ENCODE measurements at places on chromosomes 11 and 22.

- DNase-seq: no peak
Measured at GRCh38 chr11:102494216-102494615, 36.3 kb downstream of the MMP7 start.

DNA sequence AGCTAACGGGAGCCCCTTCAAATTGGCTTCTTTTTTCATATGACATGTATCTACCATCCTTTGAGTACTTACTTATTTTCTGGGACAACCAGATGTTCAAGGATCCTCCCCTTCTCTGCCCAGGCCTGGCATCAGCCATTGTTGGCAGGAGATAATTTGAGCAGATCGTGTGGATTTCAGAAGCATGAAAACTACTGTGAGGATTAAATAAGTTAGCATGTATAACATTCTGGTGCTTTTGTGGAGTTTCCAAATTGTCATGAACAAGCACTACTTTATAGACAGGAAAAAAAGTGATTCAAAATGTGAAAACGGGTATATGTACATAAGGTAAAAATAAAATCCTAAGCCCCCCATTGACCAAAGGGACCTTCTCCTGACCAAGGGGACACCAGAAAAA, 2.1 kb upstream of the NADSYN1 start:
- DNase-seq: no peak

- no peak for DNase-seq
Measured at GRCh38 chr11:567011-567628, 6.3 kb downstream of the RASSF7 start.

GRCh38 chr11:37689951-37690350, 1091.9 kb upstream of the RAG2 start:
- no peak for DNase-seq

DNA sequence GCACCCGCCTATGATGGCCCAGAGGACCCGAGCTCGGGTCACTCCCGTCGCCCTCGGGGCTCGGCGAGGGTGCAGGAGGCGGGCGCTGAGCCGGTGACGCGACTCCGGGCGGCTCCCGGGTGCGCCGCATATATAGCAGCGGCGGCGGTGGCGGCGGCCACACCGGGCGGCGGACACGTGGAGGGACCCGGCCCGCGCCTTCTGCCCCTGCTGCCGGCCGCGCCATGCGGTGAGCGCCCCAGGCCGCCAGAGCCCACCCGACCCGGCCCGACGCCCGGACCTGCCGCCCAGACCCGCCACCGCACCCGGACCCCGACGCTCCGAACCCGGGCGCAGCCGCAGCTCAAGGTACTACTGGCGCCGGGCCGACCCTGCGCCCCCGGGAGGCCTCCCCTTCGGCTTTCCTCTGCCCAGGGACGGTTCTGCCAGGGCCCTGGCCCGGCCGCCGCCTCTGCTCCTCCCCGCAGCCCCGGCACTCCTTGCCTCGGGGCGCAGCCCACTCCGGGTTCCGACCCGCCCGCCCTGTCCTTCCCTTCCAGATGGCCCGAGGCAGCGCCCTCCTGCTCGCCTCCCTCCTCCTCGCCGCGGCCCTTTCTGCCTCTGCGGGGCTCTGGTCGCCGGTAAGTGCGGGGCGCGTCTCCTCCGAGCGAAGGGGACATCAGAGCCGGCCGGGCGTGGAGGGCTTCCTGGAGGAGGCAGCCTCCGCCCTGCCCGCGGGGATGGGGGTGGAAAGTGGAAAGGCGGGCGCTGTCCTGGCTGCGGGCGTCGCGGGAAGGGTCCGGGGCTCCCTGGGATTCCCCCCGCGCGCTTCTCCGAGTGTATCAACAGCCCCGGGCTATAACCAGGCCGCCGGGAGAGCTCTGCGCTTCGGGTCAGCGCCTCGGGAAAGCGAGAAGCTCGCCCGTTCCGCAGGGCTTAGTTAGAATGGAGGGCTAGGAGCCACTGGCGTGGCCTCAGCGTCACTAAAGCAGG, at the start of gene GAL:
GAL (plus strand) TSS at position 160 of the 972 bp plus-strand sequence; CDS start at position 540, 380 bp downstream.
- no peak for DNase-seq

Measured in RWPE2 (cell line).